ENCODE measurements at places on chromosomes 1 and 21.

DNA sequence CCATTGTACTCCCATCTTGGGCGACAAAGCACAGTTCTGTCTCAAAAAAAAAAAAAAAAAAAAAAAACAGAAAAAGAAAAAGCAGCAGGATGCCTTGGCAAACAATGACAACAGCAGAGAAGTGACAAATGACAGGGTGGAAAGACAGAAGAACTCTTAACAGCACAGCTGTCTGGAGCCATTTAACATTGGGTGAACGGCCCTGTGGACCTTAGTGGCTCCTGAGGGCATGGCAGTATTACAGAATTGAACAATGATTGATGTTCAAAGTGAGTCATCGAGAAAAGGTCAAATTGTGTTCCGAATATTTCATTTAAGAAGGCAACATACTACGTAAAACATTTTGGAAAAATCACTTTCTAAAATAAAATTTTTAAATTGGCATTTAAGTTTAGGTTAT, 30.0 kb downstream of the DNASE2B start:
- no peak for DNase-seq

DNA sequence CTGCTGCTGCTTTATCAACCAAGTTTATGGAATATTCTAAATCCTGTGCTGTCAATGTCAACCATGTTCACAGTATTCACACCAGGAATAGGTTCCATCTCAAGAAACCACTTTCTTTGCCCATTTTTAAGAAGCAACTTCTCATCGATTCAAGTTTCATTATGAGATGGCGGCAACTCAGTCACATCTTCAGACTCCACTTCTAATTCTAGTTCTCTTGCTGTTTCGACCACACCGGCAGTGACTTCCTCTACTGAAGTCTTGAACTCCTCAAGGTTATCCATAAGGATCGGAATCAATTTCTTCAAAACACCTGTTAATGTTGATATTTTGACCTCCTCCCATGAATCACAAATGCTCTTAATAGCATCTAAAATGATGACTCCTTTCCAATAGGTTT, 39.7 kb upstream of the IFNLR1 start:
- no peak for DNase-seq

GRCh38 chr1:77831976-77832711, 52.7 kb downstream of the MIGA1 start:
- DNase-seq: no peak

GRCh38 chr1:223312705-223313414, 51.1 kb downstream of the SUSD4 start:
- DNase-seq: no peak

GRCh38 chr1:17798799-17799382, 43.8 kb downstream of the ACTL8 start:
- DNase-seq: no peak

- no peak for DNase-seq
Measured at GRCh38 chr1:160665330-160666078, 18.7 kb upstream of the SLAMF1 start.

GRCh38 chr1:51058858-51059257, 43.2 kb upstream of the C1orf185 start:
- no peak for DNase-seq

DNA sequence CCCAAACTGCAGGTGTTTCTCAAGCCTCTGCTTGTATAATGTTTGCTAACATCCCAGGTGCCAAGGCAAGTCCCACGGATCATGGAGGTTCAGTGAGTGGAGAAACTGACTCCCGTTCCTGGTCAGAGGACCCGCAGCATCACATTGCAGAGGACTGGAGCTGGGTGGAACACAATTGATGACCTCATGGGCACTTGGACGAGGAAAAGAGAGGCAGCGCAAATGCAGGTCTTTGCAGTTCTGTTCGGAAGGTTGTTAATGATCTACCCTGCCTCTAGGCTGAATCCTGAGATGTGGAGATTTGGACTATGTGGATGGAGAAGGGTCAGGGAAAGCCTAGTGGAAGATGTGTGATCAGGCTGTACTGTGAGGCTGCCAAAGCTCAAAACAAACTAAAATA, 192.9 kb downstream of the DUSP10 start:
- no peak for DNase-seq

DNA sequence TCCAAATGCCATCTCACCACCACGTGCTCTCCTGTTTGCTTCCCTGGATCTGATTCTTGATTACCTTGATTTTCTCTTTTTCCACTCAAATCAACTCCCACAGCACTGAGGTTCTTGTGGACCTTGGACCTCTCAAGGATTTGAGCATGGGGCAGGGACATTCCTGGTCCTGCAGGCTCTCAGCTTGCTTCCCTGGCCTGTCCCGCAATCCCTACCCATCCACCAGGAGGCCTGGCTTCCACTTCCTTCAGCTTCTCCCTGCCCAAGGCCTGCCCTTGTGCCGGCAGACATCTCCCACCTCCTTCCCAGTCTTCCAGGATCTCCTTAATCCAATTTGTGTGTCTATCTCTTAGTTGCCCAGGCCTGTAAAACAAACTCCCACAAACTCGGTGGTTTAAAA, 21.6 kb downstream of the PLA2G2A start:
- no peak for DNase-seq

GRCh38 chr1:241999026-241999425, at the start of gene MAP1LC3C:
Gene MAP1LC3C, minus strand, starts transcription at chr1:241999098. Its CDS starts 90 bp downstream, at chr1:241999008.
- no peak for DNase-seq

- DNase-seq: no peak
Measured at GRCh38 chr1:64856553-64856952, 109.8 kb downstream of the JAK1 start.

- no peak for DNase-seq
Measured at GRCh38 chr1:181043025-181043888, 9.5 kb downstream of the MR1 start.

GRCh38 chr1:116152950-116153691, 41.9 kb downstream of the MAB21L3 start:
- DNase-seq: no peak

GRCh38 chr1:19113697-19114092, 96.4 kb downstream of the UBR4 start:
- DNase-seq: peak; percentile 56
